LoVo (cell line): ENCODE measurements at places on chromosomes 6 and 20.

- DNase-seq, result no peak
Measured at GRCh38 chr20:20253039-20253743, 114.7 kb upstream of the INSM1 start.

GRCh38 chr6:55604021-55604420 lies 25.0 kb upstream of the HMGCLL1 start:
- DNase-seq, result no peak

DNA sequence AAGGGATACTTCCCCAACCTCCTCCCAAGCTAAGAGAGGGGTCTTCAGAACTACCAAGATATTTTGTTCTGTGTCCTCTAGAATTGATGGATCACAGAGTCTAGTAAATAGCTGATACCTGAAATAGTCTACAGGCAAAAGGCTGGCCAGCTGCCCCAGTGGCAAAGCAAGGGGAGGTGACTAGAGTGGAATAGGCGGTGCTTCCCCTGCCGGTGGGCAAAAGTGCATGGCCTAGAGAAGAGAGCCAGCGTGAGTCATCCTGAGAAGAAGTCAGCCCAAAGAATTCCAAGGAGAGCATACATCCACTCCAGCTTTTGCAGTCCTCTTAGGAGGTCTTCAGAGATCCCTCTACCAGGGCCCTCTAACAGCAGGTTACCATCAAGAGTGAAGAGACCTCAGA lies 14.7 kb downstream of the DPPA5 start:
- no peak for DNase-seq

DNA sequence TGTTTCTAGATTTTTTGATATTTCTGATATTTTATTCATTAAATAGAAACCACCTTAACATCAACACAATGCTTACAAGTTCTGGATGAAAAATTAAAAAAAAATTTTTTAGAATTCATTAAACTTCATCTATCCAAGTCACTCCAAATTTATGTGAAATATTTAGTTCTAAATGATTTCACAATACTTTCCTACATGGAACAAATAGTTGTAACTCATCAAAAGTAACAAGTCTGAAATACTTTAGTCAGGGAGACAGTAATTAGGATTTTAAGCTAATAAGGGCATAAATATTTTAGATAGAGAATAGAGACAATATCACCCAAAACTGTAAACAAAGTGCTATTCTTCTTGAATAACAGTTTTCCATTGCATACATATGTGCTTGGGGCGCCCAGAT lies 147.8 kb downstream of the HIVEP2 start:
- DNase-seq, result no peak

DNA sequence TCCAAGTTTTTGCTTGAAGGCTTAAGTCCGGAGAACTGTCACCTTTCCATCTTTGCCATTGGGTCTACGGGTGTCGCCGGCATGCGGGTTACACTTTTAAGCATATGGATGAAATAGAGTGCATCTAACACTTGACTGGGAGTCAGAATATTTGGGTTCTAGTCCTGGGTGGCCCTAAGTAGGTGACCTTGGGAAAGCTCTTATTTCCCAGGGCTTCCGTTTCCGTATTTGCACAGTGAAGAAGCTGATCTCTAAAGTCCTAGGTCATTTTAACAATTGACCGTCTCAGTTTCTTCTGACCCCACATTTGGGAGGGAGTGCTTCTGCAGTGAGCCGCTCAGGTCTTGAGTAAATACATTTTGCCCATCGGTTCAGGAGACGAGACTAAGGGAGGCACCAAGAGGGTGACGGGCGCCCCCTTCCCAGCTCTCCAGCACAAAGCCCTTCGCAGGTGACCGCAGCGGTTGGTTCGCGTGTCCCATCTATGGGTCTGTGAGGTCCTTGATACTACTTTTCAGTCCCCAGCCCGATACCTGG lies 651 bp upstream of the BLTP3A start:
- peak; percentile 52 for DNase-seq

DNA sequence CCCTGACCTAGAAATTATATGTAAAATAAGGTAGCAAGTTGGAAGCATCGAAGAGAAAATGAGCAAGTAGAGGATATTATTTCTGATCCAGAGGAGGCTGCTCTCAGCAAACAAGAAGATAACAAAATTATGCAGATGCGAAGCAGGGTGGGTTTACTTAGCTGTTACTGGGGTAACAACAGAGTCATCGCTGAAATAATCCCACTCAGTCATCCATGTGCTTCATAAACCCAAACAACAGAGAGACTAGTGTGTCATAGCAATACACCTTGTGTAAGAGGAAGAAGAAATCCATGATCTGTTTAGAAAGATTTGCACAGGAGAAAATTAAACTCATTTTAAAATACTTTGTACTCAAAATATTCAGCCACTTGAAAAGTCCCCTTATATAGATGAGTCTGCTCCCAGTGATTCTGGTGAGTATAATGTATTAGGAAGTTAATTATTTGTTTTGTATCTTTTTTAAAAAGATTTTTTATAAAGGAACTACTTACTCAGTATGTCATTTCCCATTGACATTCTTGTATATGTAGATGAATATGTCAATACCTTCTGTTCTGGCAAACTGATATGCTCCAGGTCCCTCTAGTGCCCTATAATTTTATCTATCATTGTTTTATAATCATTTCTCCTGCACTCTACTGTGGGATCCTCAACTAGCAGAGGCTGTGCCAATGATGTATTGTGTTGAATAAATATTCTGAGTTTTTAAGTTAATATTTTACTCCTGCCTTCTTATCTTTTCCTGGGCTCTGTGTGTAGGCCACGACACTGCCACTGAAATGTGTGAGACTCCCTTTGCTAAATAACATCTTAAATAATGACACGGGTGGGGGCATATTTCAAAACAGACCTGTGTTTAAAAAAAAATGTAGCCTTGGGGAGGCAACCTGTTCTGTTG lies 8.6 kb upstream of the HIVEP2 start:
- DNase-seq, result no peak

- no peak for DNase-seq
Measured at GRCh38 chr6:157099912-157100593, 223.3 kb downstream of the TMEM242 start.

- DNase-seq, result no peak
Measured at GRCh38 chr6:137717074-137718073, 149.7 kb upstream of the TNFAIP3 start.

DNA sequence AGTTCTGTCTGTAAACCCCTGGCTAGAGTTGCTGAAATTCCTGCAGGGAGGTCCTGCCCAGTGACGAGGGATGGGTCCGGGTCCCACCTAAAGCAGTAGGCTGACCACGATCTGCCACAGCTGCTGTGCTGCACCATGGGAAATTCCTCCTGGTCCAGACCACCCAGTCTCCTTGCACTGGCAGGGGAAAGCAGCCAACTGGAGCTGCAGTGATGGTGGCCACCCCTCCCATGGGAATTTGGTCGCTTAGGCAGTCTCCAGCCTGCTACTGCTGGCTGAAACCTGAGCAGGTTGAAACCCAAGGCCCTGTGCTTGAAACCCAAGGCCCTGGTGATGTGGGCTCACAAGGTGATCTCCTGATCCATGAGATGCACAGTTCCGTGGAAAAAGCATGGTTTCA lies 23.9 kb upstream of the MOXD1 start:
- DNase-seq, result no peak

- DNase-seq, result no peak
Measured at GRCh38 chr20:41009946-41010345, 18.7 kb upstream of the TOP1 start.

DNA sequence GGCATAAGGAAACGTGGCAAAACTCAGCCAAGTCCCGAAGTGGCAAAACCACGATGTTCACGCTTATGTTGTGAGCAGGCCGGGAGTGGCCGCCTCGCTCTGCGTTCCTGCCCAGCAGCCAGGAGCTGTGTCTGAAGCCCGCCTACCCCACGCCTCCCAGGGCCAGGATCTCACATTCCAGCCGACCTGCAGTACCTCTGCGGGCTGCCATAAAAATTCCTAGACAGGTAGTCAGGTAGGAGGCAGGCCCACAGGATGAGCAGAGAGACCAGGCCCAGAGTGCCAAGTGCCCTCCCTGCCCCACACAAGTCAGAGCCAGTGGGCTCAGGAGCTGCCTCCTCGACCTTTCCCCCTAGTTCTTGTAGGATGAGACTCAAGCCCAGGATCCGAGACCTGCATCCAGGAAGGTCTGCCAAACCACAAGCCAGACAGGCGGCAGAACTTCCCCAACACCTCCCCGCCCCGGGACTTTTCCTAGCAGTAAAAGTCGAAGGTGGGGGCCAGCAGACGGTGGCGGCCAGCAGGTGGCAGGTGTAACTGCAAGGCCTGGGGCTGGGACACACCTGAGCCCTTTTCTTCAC lies 16.7 kb downstream of the PMEPA1 start:
- DNase-seq, result peak; percentile 96

GRCh38 chr6:168411130-168411529 lies 29.9 kb upstream of the SMOC2 start:
- no peak for DNase-seq
